HT-29 (cell line): ENCODE measurements at places on chromosomes 13 and 19.

- no peak for DNase-seq
These were observed 22.3 kb upstream of the PDCD5 start for GRCh38 chr19:32558607-32559228.

- no peak for DNase-seq
These were observed 21.9 kb downstream of the CILP2 start for GRCh38 chr19:19559931-19560330.

DNA sequence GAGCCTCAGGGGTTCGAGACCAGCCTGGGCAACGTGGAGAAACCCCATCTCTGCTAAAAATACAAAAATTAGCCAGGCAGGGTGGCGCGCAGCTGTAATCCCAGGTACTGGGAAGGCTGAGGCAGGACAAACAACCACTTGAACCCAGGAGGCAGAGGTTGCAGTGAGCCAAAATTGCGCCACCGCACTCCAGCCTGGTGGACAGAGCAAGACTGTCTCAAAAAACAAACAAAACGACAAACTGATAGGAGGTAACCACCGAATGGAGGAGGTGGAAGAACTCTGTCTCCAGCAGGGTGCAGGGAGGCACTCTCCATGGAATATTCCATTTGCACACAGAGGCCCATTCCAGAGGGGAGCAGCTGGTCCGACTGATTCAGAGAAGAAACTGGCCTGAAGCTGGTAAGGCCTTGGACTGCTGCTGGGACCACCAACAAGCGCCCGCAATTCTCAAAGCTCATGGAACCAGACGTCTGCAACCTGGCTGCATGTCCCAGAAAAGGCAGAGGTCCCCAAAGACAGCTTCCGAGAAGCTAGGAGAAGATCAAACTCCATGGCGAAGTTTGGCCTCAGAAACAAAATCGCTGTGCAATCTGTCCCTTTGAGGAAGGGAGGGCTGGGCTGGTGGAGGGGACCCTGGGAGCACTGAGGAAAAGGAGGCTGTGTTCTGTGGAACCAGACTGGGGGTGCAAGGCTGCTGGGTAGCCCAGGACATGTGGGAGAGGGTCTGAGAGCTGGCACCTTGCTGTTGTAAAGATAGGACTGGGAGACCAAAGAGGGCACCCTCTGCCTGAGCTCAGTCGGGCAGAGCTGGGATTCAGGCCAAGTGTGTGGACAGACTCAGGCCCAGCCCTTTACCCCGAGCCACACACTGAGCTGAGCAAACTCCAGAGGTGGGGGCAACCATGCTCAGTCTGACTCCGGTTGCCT lies 35.2 kb downstream of the SLC25A42 start:
- DNase-seq = no peak

GRCh38 chr13:66700117-66700601 lies 530.0 kb downstream of the PCDH9 start:
- DNase-seq = no peak

DNA sequence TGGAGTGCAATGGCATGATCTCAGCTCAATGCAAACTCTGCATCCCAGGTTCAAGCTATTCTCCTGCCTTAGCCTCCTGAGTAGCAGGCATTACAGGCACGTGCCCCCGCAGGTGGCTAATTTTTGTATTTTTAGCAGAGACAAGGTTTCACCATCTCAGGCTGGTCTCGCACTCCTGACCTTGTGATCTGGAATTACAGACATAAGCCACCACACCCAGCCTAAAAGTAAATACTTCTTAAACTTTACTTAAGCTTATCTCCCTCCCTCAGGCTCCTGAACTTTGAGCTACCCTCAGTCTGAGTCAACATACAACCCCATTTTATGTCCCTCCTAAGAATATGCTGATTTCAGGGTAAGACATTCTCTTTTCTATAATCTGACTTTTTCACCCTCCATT lies 66.1 kb downstream of the ZNF486 start:
- no peak for DNase-seq

DNA sequence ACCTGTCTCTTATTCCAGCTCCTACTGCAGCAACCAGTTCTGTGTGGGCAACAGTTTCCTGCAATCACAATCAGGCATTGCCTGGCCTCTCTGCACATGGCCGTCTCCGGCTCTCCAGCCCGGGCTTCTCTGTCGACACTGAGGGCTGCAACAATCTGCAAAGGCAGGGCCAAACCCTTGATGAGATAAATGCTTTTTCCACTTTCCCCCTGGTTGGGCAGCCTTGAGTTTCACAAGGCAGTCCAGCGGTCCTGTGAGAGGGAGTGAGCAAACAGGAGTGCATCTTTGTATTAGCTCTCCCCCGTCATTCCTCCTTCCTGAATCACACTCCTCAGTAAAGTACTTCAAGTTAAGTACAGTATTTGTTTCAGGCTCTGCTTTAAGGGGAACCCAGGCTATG lies 40.7 kb upstream of the VWA8 start:
- DNase-seq = no peak

DNA sequence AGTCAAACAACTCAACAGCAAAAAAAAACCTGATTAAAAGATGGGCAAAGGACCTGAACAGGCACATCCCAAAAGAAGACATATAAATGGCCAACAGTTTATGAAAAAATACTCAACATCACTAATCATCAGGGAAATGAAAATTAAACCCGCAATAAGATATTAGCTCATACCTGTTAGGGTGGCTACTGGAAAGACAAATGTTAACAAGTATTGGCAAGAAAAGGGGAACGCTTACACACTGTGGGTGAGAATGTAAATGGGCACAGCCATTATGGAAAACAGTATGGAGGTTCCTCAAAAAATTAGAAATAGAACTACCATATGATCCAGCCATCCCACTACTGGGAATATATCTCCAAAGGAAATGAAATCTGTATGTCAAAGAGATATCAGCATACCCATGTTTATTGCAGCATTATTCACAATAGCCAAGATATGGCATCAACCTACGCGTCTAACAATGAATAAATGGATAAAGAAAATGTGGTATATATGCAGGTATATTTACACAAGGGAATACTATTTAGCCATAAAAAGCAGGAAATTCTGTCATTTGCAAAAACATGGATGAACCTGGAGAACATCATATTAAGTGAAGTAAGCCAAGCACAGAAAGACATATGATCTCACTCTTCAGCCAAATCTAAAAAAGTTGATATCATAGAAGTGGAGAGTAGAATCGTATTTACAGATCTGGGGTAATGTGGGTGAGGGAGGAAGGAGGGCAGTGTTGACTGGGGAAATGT lies 2.3 kb downstream of the ZNF780A start:
- DNase-seq = no peak
